NCI-H1092 (cell line): ENCODE measurements at places on chromosomes 2 and 18.

DNA sequence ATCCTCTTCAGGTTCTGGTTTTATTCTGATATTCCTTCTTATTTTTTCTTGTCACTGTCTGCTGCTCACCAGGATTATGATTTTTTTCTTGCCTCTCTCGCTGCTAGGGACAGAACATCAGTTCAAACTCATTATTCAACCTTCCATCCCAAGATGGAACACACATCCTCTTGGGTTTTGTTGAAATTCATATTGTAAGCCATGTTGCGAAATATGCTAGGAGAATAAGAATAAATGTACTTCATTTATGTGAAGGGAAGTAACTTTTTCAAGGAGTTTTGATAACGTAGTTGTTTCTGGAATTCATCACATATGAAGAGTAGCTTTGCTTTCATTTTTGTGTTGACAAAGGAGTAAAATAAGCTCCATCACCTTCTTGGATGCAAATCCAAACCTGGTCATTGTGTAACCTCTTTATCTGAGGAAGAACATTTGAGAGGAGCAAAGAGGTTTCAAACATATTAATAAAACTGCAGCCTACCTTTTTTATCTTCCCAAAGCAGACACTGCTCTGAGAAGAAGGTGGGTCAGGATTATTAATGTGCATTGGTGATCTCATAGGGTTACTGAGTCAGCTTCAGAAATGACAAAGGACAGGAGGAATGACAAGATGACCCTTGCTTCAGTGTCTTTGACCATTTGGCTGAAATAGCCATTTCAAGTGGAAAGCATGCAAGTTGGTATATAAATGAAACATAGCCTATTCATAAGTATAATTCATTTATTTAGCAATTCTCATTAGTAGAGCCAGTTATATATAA, 280.0 kb downstream of the GULP1 start:
- DNase-seq: no peak

DNA sequence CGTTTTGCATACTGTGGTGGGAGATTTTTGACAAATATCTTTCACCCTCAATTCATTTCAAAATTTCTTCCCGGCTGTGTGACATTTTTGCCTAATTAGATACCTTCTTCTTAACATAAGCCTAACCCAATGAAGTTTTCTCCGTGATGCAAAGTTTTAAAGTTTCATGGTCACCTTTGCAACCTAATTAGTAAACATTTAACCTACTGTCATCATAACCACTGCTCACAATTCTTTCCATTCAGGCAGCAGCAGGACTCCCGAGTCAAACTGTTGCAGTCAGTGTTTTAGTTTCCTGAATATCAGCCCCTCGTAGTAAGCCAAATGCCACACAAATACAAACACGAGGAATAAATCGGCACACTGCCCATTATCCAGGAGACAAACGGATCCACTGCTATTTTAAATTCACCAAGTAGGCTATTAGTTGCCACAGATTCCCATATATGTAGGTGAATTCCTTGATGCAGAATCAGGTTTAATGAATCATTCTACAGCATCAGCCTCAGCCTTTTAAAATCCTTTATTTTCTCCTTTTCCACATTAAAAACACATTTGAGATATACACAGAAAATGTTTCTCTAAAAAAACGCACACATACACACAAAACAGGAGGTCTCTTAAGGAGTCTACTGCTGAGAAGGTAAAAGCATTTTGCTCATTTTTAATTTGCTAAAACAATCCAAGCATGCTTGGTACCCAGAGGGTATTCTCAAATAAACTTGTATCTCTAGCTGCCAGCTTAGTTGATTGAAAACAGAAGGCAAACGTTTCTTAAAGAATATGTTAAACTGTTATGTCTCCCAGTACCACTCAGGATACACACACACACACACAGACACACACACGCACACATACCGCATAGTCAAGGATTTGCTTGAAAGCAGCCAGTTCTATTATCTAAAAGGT, 106.5 kb upstream of the KCTD1 start:
- no peak for DNase-seq

GRCh38 chr2:190882856-190883582, 2.4 kb downstream of the GLS start:
- no peak for DNase-seq

GRCh38 chr2:160062292-160063005, at the start of gene PLA2R1:
Gene PLA2R1, minus strand, starts transcription at chr2:160062615. Its CDS starts 212 bp downstream, at chr2:160062403.
- DNase-seq: no peak

- no peak for DNase-seq
Measured at GRCh38 chr2:235347691-235348090, 146.2 kb upstream of the AGAP1 start.

DNA sequence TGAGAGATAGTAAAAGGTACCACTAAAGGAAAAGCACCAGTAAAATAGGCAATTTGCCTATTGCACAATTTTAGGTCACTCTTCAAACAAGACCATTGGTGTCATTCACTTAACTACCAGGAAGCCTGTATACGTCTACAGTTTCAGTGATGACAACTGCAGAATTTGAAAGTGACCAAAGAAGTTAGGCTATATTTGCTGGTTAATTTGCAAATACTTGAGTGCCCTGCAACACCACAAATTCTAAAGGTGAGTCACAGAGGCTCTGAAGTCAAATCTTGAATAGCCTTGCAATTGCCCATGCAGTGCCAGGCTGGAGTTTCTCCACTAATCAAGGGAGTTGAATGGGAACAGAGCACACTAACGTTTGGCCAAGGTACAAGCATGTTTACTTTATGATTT, 128.7 kb upstream of the CCDC68 start:
- no peak for DNase-seq

DNA sequence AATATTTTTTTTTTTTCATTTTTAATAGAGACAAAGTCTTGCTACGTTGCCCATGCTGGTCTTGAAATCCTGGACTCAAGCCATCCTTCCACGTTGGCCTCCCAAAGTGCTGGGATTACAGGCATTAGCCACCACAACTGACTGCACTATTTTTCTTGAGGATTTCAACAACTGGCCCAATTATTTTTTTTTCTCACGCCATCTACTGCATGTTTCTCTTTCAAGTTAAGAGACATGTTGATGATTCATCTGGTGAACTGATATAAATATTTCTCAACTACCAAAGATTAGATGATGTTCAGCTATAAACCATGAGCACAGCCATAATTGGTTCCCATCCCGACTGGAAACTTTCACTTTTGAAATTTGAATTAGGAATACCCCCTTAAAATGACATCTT, 688.4 kb upstream of the SYT4 start:
- no peak for DNase-seq
